Aorta (tissue), 5 donors: ENCODE measurements at places on chromosomes 1 and 21.

GRCh38 chr21:34554227-34554626 is 42.2 kb upstream of the KCNE1 start:
- DNase-seq: no peak

- no peak for DNase-seq
Observed at GRCh38 chr1:221712198-221712684, 29.6 kb downstream of the DUSP10 start.

DNA sequence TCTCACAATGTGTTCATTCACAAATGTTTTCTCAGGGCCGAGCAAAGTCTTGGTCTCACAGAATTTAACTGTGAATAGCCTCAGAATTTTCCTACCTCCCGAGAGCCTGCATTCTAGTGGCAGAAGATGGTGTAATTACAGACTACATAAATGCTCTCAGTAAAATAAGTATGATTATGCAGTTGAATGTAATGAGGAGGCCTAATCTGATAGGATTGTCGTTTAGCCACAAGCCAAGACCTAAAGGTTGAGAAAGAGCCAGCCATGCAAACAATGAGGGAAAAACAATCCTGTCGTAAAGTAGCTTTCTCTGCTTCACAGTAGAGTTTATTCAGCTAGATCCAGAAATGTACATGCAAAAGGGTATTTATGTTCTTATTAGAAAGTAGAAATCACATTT is 607.8 kb upstream of the B3GALT2 start:
- DNase-seq: no peak

- no peak for DNase-seq
Observed at GRCh38 chr1:44594353-44594752, 79.9 kb downstream of the TMEM53 start.

DNA sequence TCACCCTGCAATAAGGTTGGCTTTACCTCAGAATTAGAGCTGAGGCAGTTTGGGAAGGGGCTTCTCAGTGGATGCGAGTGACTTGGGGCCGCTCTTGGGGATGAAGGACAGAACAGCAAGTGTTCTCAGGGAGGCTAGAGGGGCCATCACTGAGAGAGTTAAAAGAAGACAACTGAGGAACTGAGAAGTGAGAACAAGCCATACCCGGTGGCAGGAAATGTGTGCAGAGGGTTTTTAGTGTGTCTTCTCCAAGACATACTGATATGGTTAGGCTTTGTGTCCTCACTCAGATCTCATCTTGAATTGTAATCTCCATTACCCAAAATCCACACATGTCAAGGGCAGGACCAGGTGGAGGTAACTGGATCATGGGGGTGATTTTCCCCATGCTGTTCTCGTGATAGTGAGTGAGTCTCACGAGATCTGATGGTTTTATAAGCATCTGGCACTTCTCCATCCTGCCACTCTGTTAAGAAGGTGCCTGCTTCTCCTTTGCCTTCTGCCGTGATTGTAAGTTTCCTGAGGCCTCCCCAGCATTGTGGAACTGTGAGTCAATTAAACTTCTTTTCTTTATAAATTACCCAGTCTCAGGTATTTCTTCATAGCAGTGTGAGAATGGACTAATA is 75.8 kb downstream of the PCBP3 start:
- no peak for DNase-seq

DNA sequence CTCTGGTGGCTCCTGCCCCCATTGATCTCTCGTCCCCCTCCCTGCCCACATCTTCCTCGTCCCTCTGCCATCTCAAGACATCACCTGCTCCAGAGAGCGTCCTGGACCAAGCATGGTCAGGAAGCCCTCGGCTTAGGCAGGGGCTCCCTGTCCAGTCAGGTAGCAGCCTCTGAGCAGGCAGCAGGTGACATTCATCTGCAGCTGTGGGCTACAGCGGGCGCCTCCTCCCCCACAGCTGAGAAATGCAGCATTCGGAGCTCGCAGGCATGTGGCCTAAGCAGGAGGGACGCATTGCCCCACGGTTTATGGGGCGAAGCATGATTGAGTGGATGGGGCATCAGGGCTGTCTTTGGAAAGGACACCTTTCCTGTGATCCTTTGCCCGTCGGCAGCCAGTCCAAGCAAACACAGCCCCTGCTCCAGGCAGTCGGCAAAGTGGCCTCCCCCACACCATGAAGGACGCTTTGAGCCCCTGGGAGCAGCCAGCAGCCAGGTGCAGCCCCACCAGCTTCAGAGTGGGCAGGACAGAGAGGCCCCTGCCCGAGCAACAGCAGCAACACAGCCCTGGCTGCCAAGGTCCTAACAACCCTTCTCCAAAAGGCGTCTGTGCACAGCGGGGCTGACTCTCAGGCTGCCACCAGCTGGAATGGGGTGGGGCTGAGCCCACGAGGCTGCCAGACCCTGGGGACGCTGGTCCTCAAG is 234.1 kb upstream of the VAMP3 start:
- DNase-seq: peak; percentile 38

GRCh38 chr21:46059195-46059594 is 38.7 kb upstream of the COL6A2 start:
- no peak for DNase-seq

GRCh38 chr1:34749992-34750391 is 4.9 kb upstream of the GJB5 start:
- peak; percentile 17 for DNase-seq

DNA sequence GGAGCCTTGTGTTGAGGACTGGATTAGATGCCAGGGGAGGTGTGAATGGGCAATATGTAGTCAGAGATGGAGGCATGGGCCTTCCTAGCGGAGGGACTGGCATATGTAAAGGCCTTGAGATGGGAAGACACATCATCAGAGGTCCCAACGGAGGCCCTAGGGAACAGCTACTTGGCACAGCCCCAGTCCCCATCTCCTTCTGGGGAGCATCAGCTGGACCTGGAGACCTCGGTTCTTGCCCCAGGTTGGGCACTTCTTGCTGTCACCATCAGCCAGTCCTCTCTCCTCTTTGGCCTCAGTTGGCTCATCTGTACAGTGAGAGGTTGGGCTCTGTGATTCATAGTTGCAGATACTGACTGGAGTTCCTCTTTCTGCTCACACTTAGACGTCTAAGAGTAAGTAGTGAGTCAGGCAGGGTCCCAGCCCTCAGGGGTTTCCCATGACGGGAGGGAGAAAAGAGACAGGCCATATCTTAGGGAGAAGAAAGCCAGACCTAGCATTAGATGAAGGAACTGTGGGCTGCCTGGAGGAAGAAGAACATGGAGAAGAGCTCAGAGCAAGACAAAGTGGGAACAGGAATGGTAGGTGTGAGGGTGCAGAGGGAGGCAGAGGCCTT is 3.4 kb upstream of the MARCKSL1 start:
- peak; percentile 32 for DNase-seq

GRCh38 chr1:5191470-5191869 is 537.1 kb downstream of the AJAP1 start:
- no peak for DNase-seq

DNA sequence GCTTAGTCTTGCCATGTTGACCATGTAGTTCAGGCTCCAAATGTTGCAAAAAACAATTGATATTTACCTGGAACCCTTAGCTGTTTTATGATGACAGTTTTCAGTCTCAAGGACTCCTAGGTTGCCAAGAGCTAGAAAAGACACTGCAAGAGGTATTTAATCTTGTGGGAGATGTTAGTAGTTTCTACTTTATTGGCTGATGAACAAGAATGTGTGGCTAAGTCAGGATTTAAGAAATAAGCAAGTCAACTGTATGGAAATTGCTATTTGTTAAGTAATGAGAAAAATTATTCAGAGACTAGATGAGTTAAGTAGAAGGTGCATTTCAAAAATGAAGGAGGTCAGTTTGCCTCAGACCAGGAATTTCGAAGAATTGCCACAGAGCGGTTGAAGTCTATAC is 639.7 kb upstream of the USP24 start:
- DNase-seq: no peak

GRCh38 chr1:223771814-223772770 is 59.8 kb downstream of the CAPN2 start:
- DNase-seq: no peak

- DNase-seq: no peak
Observed at GRCh38 chr21:23574932-23575331, 2032.3 kb downstream of the MRPL39 start.

DNA sequence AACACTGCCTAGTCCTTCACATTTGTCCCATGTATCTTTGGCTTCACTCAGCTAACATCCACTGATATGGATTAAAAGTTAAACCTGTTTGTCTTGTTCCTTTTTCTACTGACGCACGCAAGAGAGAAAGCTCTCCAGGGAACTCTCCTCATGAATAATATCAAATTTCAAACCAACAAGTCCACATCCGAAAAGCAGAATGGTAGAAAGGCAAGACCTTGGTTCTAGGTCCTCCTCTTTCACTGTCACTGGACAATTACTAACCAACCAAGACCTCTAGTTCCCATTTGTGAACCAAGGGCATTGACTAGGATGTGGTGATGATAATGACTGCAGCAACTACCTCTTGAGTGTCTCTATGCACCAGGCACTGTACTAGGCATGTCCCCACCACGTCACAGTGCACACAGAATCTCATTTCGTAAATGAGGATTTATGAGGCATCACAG is 8.4 kb downstream of the PLPP3 start:
- DNase-seq: no peak

DNA sequence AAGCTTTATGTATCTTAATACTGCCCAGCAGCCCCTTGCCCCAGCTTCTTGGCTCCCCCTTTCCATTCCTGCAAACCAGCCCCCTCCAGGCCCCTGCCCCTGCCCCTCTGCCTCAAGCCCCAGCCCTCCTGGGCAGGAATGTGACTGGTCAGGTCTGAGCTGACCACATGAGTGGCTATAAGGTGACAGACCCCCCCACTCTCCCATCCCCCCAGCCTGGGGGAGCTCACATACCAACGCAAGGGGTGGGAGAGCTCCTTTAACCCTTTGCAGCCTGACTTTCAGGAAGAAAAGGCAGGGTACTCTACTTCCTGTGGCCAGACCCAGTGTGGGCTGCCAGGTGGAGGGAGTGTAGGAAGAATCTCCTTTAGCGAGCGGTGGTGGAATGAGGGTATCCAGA is 33.2 kb downstream of the AHDC1 start:
- DNase-seq: no peak

DNA sequence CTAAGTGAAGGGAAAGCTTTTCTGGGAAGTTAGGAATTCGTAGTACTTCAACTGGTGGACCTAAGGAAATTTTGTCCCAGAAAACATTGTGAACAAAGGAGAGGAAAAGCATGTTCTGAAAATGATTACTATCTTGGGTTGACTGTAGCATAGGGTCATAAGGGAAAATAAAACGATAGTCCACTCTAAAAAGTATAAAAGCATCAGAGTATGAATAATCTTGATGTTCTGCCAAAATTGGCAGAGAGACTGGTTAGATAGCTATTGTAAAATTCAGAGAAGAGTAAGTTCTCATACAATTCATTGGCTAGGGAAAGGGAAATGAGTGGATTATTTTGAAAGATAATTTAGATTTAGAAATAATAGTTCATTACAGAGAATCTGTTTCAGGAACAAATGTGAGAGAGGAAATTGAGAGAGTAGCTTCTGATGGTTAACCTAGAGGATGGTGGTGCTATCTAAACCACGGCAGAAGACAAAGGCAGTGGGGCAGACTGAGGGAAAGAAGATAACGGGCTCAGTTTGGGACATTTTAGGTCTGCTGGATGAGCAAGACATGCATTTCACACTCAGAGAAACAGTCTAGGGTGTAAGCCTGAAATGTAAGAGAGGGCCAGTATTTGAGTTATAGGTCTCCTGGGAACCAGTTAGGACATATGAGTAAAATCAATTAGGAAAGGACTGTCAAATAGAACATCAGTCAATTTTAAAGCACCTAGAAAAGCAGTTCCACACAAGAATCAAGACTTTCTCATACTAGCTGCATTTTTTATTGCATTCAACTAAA is 799.3 kb upstream of the CXADR start:
- no peak for DNase-seq

DNA sequence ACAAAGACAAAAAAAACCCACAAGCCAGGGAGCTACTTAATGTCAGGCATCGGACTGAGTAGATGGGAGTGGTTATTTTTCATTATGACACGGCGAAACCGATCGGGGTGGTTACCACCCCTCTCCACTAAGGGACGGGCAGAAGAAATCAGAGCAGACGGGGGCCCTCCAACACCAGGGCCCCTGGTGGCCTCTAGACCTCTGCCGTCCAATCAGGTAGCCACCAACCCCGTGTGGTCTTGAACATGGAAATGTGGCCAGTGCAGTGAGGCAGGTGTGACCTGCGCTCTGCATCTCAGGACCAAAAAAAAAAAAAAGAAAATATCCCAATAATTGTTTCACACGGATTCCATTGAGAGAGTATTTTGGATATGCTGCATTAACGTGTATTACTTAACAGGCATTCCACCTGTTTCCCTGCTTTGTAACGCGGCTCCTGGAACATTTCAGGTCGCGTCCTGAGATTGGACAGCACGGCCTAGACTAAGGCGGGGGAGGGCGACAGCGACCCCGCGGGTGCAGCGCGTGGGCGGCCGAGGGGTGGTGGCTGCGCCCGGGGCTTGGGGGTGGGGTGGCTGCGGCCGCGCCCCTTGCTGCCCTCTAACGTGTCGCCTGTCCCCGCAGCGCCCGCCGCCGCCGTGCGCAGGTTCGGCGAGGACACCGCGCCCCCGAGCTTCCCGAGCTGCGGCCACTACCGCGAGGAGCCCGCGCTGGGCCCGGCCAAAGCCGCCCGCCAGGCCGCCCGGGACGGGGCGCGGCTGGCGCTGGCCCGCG is 48.3 kb downstream of the SIM2 start:
- peak; percentile 54 for DNase-seq

- DNase-seq: peak; percentile 71
Observed at GRCh38 chr21:41834926-41835663, 44.0 kb downstream of the PRDM15 start.

- no peak for DNase-seq
Observed at GRCh38 chr1:151005729-151006319, 878 bp downstream of the MINDY1 start.

GRCh38 chr21:41246808-41247207 is 69.8 kb upstream of the FAM3B start:
- DNase-seq: no peak

DNA sequence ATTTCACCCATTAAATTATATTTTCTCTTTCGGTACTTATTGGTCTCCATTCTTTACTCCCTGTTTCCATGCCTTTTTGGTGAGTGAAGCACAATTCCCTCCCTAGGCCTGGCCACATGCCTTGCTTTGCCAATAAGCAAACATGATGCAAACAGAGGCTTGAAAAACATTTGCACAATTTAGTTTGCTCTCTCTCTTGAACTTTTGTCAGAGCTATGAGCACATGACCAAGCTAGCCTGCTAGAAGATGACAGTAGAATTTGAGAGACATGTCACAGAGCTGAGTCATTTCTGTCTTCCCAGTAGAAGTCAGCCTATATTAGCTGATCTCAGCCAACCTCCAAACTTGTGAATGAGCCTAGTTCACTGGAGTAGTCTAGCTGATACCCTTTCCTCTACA is 24.6 kb downstream of the ANGPTL3 start:
- no peak for DNase-seq

GRCh38 chr1:61605607-61606321 is 119.2 kb downstream of the TM2D1 start:
- DNase-seq: no peak

DNA sequence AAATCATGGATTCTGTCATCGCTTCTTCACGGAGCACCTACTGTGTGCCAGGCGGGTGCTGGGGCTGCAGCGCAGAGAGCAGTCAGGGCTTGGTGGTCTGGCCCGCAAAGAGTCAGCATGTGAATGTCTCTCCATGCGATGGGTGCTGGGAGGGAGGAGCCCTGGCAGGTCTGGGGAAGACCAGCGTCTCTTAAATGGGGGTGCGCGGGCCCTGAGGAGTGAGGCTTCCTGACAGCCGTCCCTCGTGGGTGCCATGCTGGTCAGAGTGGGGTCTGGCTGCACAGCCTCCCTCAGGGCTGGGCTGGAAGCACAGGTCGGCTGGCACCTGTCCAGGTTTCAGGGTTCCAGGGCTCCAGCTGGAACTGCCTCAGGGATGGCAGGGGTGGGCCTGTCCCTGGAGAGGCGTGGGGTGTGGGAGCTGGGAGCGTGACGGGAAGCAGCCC is 18.5 kb downstream of the TP73 start:
- peak; percentile 77 for DNase-seq
